ENCODE measurements at places on chromosomes 12 and 14.
A peak's percentile ranks its signal among the peaks of the same experiment; 100 is the strongest.

GRCh38 chr12:131028587-131029338 lies 75.1 kb downstream of the ADGRD1 start:
- no peak for DNase-seq

GRCh38 chr12:27330846-27331245 lies 1.8 kb upstream of the BMAL2 start:
- DNase-seq = no peak

- DNase-seq = no peak
Observed at GRCh38 chr14:75497191-75497590, 25.1 kb upstream of the BATF start.

DNA sequence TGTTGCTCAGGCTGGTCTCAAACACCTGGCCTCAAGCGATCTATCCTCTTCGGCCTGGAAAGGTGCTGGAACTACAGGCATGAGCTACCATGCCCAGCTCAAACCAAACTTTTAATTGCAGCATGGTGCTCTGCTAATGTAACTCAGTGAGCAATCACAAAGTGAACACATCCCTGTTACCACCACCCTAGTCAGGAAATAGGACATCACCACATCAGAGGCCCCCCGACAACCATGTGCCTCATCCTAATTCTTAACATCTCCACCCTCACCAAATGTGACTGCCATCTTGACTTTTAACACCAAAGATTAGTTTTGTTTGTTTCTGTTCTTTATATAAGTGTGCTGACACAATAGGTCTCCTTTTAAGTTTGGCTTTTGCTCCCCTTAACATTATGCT lies 22.8 kb upstream of the SDR39U1 start:
- DNase-seq = no peak

GRCh38 chr14:20587489-20588154 lies at the start of gene RNASE11:
Gene RNASE11 (minus strand): TSS chr14:20588001.
- DNase-seq = no peak

DNA sequence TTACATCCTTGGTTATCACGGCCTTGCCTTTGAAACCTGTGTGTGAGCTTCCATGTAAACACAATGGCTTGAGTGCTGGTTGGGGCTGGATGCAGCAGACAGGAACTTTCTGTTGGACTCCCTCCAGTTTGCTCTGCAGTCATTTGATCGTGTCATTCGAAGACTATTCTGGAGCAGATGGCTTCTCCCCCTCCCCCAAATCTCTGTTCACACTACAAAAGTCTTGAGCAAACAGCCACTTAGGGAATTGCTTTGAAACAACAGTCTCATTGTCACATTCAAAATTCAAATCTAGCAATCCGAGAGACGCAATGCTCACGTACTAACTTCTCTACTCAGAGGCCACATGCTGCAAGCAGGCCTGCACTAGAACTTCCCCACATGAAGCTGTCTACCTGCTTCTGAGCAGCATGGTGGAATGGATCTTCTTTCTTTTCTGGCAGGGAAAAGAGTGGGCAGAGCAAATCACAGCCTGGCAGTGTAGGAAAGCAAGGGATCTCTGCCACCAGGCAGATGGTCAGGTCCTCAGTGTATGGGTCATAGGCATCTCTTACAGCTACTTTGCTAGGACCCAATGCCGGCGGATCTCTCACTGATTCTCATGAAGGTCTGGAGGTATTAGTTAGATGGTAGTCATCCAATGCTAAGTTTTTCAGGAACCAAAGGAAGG lies 214.2 kb downstream of the PPM1H start:
- peak; percentile 54 for DNase-seq

- no peak for DNase-seq
Observed at GRCh38 chr14:72543341-72543740, 350.6 kb downstream of the DPF3 start.

DNA sequence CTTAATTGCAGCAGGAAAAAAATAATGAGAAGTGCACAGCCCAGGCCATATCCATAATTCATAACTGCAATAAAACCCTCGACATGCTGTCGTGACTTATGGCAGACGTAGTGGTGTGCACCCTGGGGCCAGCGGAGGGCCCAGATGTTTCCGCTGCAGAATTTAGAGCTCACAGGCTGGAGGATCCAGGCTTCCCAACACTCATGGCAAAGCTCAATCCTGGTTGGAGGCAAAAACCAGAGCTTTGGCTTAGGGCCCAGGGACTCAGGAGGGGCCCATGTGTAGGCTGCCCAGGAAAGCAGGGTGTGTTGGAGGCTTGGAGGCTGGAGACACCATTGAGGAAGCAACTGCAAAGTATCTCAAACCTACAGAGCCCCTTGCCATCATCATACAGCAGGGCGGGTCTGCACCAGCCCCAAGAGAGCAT lies 68.7 kb downstream of the SERPINA3 start:
- DNase-seq = no peak

- DNase-seq = peak; percentile 78
Observed at GRCh38 chr12:3231399-3231876, 154.3 kb downstream of the TSPAN9 start.

DNA sequence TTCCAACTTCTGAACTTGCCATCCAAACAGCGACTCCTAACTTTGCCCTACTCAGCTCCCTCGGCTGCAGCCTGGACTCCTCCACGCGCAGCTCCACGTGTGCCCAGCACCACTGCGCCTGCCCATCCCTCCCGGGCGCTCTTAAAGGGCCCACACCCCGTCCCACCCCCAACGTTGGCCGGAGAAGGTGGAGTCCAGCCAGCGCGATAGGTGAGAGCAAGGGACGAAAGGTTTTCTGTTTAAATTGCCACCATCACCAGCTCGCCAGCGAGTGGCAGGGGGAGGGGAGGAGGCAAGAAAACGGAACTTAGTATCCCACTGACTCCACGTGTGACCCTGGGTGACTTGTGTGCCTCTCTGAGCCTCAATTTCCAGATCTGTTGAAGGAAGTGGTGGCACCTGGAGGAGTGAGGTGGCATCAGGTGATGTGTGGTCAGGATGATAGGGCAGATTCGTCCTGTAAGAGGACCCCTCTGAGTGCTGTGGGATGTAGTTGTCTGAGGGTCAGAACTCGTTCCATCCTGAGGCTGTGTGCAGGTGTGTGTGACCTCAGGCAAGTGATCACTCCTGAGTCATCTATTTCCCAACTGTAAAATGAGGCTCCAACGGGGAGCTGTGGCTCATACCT lies 59.7 kb downstream of the TRPV4 start:
- no peak for DNase-seq

GRCh38 chr14:97120611-97121031 lies 323.4 kb downstream of the VRK1 start:
- no peak for DNase-seq

DNA sequence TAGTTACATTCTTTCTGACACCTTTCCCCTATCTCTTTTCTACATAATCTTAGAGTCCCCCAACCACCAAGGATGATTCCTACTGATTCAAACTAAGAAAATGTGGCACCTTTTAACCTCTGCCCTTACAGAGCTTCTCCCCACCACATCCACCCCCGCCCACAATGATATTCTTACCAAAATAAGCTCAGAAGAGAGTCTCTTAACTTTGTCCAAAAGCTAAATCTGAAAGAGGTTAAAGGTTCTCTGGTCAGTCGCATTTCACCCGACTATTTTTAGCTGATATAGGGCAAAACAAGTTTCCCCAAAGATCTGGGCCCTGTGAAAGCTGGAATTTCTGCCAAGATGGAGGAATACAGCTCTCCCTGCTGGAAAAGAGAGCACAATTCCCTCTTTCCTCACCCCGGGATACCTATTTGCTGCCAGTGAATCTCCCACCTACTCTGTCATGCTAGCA lies 128.6 kb downstream of the ZFP36L1 start:
- no peak for DNase-seq

DNA sequence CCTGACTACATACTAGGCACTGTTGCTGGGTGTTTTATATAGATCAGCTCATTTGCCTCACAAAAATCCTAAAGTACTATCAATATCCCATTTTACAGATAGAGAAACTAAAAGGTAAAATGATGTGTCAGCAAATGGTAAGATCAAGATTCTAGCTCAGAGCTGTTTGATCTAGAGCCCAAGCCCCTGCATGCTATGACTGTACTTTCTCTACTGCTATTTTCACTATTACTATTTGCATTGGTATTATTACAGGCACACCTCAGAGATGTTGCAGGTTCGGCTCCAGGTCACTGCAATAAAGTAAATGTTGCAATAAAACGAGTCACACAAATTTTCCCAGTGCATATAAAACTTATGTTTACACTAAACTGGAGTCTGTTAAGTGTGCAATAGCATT lies 10.9 kb downstream of the ISCU start:
- no peak for DNase-seq

DNA sequence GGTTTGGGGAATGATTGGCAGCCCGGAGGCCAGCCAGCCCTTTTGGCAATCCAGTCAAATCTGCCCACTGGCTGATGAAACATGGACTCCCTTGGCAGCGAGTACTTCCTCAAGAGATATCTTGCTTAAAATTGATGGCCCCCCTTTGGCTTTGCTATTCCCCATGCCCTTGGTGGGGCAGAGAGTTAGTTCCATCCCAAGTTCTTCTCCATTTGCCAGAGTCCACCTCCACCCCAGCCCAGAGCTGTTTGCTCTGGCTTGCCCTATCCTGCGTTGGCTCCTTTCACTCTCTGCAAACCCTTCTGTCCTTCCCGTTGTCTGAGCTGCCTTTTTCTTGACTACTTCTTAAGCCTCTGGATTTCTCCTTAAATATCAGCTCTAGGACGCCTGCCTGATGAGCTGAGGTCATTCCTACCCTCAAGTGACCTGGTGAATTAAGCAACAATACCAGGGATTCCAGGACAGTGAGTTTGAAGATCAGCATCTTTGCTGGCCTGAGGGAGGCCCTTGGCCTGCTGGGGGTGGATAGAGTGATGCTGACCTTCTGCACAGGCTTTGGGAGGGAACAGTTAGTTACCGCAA lies 212.0 kb downstream of the CACNA1C start:
- no peak for DNase-seq

DNA sequence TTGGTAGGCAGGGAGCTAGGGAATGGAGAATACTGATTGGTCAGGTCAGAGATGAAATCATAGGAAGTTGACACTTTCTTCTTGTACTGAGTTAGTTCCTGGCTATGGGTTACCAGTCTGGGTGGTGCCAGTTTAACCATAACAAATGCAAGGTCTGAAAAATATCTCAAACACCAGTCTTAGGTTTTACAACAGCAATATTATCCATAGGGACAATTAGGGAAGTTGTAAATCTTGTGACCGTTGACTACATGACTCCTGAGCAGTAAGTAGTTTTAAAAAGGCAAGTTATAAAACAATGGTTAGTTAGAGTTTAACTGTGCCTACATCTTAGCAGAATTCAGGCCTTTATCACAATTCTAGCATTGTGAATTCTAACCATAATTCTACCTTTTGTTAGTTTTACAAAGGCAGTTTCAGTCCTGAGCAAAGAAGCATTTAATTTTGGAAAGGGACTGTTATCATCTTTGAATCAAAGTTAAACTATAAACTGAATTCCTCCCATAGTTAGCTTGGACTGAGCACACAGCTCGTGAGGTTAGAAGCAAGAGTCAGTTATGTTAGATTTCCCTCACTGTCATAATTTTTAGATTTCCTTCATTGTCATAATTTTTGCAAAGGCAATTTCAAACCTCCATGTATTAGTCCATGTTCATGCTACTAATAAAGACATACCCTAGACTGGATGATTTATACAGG lies 19.7 kb upstream of the MON2 start:
- no peak for DNase-seq

- DNase-seq = no peak
Observed at GRCh38 chr14:99565383-99565782, 38.6 kb downstream of the CCDC85C start.

Measured in left hindlimb (tissue), 1 donor.